ENCODE measurements at places on chromosomes 7 and 10.

GRCh38 chr7:106731646-106732444, 70.9 kb upstream of the CCDC71L start:
- DNase-seq: no peak

GRCh38 chr10:24259365-24260130, 50.6 kb downstream of the KIAA1217 start:
- no peak for DNase-seq

- DNase-seq: no peak
These were observed 74.8 kb downstream of the DNAJB6 start for GRCh38 chr7:157411580-157411979.

DNA sequence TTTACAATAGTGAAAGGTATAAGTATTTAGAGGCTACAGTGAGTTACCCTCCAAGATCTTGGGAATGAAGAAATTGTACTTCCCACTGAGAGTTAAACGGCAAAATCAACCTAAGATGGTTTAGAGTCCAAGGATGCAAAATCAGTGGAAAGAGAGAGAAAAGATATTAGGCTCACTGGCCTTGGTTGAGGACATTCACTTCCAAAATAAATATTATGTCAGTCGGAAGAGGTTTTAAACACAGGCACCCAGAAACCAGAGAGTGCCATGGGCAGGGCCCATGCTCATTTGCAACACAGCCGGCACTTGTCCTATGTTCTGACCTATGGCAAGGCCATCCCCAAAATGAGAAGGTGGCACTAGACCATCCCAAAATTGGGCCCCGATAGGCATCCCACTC, 3.9 kb upstream of the WDR91 start:
- DNase-seq: no peak

DNA sequence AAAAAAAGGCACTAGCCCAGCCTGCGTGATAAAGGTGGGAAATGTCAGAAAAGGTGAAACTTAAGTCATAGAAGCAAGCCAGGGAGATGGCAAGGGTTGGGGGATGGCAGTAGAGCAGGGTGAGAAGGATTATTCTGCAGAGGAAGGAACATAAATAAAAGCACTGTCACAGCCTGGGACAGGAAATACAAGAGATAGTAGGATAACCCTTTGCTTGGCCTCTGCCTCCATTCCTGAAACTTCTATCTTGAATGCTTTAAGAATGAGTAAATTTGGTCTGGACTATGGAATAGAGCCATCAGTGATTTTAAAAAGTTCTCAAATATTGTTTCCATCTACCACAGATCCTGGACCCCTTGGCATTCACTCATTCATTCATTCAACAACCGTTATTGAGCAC, 50.0 kb downstream of the ABCC2 start:
- DNase-seq: no peak

DNA sequence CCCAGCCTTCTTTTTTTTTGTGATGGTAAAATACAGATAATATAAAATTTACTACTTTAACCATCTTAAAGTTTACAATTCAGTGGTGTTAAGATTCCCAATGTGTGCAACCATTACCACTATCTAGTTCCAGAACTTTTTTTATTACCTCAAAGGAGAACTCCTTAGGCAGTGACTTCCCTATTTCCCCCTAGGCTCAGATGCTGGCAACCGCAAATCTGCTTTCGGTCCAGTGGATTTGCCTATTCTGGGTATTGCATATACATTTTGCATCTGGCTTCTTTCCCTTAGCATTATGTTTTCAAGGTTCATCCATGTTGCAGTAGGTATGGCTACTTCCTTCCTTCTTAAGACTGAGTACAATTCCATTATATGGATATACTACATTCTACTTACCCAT, 56.5 kb downstream of the AFAP1L2 start:
- no peak for DNase-seq

- no peak for DNase-seq
These were observed 287.8 kb upstream of the SHH start for GRCh38 chr7:156100086-156100485.

DNA sequence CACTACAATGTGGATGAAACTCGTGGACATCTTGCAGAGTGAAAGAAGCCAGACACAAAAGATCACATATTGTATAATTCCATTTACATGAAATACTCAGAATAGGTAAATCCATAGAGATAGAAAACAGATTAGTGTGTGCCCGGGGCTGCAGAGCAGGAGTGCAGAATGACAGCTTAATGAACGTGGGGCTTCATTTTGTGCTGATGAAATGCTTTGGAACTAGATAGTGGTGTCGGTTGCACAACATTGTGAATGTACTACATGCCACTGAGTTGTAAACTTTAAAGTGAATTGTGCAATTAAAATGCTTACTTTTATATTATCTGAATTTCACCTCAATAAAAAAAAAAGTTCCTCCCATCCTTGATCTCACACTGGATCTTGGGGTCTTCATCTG, 31.8 kb upstream of the CARD11 start:
- no peak for DNase-seq

GRCh38 chr7:101957744-101958525, 140.5 kb downstream of the CUX1 start:
- no peak for DNase-seq

GRCh38 chr7:134890246-134891240, 95.8 kb upstream of the AGBL3 start:
- no peak for DNase-seq

DNA sequence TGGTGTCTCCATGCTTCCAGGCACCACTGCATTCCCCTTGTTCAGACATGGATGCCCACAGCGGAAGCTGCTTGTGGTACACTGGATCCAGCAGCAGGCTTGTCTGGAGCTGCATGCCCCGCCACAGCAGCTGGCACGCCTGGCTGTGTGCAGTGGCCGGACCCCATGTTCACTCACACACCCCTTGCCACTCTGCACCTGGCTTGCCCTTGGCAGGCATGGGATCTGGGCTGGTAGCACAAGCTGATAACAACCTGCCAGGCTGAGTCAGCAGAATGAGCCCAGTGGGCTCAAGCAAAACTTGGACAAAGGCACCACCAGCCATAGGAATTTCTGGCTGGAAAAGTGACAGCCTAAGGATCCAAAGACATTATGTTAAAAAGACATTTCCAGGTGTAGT, 91.8 kb upstream of the TMEM168 start:
- no peak for DNase-seq

DNA sequence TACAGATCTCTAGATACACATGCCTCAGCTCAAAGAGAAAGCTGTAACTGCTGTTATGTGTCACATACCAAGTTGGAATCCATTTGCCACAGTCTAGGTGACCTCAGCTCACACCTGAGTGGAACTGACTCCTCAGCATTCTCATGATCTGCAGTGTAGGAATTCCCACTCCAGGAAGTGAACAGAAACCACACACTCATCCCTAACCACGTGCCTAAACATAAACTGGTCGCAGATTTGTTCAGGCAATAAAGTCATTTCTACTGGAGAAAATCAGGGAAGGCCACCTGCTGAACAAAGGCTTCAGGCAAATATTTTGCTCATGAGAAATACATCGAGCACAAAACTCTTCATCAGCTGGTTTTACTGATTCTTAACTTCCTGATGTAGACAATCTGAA, 23.0 kb upstream of the ZMYND11 start:
- no peak for DNase-seq

GRCh38 chr7:19112274-19113001, 5.0 kb downstream of the TWIST1 start:
- no peak for DNase-seq

GRCh38 chr7:121500360-121501058, 104.4 kb upstream of the FAM3C start:
- no peak for DNase-seq

DNA sequence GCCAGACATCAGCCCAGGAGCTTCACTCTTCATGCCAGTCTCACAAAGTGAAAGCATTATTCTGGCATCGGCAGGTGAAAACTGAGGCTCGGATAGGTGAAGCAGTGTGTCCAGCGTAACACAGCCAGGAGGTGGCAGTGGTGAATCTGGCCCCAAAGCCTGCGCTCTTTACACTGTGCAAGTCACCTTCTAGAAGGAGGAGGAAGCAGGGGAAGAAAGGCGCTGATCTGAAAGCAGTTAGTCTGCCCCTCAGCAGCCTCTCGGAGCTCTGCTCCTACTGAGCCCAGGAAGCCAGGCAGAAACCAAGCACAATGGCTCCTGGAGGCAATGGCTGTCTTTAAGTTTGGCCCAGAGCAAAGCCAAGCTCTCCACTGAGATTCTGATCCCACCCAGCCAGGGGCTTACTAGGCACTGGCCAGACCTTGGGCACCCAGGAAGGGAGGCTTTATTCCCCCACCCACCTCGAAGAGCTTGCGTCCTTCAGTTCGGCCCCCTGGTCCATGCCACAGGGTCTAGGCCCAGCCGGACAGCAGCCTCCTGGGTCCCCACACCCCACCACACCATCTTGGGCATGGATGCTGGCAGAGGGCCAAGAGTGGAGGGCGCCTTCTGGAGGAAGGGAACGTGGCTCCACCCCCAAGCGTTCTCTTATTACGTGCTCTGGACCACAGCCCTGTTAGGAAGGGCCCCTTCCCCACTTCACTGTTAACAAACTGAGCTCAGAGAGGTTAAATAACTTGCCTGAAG, 104.5 kb downstream of the GRID1 start:
- no peak for DNase-seq

- DNase-seq: no peak
These were observed 30.4 kb upstream of the ELFN1 start for GRCh38 chr7:1639532-1640175.

GRCh38 chr7:139496528-139496927, 13.1 kb upstream of the KLRG2 start:
- DNase-seq: no peak

- DNase-seq: no peak
These were observed 75.7 kb downstream of the RAMP3 start for GRCh38 chr7:45233249-45233775.

DNA sequence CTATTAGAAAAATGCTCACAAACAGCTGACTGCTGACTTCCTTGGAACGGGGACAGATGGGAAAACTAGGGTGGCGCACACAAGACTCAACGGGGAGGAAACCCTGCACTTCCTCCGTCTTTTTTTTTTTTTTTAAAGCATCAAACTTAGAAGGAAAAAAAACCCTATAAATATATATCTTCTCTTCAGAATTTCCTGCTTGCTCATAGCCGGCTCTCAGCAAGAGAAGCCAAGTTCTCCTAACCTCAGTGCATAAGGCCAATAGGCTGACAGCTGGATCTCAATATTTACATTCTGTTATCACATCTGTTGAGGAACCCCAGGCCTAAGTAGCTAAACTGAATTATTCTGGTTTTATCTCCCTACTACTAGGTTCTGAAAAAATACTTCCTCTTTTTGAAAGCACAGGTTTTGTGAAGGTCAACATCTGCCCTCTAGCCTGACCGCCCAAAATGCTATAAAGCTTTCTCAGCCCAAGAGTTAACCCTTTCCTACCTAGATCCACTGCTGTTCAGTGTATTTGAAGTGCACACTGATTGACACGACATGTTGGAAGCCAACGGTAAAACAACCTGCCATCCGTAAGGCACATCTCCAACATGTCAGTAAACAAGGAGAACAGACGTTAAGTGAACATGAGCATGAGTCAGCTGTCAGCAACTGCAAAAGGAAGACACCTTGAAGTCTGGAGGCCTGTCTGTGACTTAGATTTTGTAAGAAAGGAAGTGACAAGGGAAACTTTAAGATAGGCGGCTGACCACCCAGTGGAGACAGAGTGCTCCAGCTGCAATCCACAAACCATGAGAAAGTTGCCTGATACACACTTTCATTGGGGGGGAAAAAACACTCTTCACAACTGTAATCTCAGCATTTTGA, 83.8 kb downstream of the EBLN1 start:
- DNase-seq: no peak

DNA sequence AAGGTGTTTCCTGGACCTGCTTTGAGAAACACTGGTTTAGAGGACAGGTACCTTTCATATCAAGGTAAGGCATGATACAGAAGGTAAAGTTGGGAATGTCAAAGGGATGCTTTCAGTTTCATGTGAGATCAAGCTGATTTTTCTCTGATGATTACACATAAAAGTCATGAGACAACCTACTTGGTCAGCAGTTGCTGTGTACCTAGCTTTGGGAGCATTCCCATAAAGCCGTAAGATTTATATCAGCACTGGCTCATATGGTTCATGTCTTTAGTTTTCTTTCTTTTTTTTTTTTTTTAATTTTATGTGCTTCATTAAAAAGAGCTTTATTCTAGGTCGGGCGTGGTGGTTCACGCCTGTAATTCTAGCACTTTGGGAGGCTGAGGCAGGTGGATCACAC, 265.3 kb upstream of the LRGUK start:
- no peak for DNase-seq

Data from amniotic stem cell (primary cell).